ENCODE measurements at places on chromosomes 3 and 15.

DNA sequence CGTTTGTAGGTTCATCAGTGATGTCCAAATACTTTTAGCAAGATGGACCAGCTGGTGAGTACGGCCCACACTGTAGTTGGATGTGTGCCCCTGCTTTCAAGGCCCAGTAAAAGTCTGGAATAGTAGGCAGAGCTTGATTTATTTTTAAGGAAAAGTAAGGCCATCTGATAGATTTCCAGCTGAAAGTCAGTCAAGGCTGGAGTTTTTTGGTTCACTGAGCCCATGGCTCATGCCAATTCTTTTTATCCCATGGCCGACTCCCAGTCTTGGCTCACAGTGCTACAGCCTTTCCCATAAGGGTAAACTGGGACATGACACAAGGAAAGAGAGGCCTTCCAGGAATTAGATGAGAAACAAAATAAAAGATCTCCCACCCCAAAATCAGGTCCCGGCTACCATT, 13.5 kb downstream of the CCDC80 start:
- no peak for DNase-seq

GRCh38 chr3:170614214-170614966, 28.5 kb upstream of the SLC7A14 start:
- peak; percentile 65 for DNase-seq

- DNase-seq = no peak
Measured at GRCh38 chr15:49506341-49506740, 83.3 kb downstream of the FGF7 start.

- no peak for DNase-seq
Measured at GRCh38 chr3:53155760-53156159, 5.2 kb upstream of the PRKCD start.

DNA sequence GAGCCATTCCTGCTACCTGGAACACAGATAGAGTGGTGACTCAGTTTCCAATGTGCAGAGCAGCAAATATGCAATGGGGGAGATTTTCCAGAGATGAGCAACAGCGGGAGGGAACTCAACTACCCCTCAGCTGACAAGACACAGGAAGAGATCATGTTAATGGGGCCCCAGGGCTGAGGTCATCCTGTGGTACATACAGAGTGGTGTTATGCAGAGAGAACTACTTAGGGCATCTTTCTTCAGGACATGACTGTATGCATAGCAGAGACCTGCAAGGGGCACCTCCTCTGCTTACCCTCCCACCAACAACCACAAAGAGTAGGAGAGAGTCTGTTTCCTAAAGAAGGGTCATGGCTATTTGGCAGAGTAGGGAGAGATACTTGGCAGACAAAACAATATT, 6.8 kb upstream of the TBC1D5 start:
- DNase-seq = no peak

GRCh38 chr3:127739347-127740135, 66.8 kb downstream of the ABTB1 start:
- no peak for DNase-seq

DNA sequence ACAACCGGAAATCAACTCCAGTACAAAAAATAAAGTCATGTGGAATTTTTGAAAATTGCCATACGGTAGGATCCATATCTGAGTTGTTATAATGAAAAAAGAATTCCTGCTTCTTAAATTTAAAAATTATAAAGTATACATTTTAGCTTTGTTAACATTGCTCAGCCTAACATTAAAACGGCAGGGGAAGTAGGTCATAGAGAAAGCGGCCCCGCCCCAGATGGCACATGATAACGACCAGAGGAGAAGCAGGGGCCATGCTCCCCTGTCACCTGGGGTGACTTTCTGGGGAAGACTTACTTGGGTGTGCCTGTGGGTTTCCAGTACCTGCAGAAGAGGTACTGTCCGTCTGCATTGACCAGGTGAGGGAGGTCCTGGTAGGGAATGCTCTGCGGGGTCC, 921 bp downstream of the MGLL start:
- no peak for DNase-seq

GRCh38 chr3:196194542-196194915, 16.7 kb downstream of the ZDHHC19 start:
- DNase-seq = no peak

GRCh38 chr3:30342318-30343060, 263.9 kb upstream of the TGFBR2 start:
- DNase-seq = peak; percentile 77

GRCh38 chr15:57281321-57281720, 95.0 kb upstream of the CGNL1 start:
- DNase-seq = no peak

- DNase-seq = no peak
Measured at GRCh38 chr3:170656284-170656683, 70.4 kb upstream of the SLC7A14 start.

DNA sequence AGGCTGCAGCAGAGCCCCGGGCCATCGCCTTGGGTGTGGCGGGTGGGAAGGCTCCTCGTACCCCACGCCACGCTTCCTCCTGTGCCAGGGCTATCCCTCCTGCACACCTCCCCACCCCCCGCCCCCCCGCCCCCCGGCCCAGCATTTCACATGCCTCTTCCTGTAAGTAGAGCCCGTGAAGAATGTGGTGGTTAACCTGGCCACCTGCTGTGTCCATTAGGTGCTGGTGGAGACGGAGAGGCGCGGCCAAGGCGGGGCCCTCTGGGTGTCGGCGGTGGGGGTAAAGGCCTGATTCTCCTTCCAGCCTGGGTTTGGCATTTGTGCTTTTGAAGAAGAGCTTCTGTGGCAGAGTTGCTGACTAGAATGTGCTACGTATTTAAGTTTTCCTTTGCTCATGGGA, 127.8 kb downstream of the CHDH start:
- DNase-seq = no peak

- DNase-seq = no peak
Measured at GRCh38 chr3:80553211-80553610, 785.4 kb upstream of the ROBO1 start.

GRCh38 chr3:7205962-7206361, 345.0 kb downstream of the GRM7 start:
- DNase-seq = no peak
